ENCODE measurements at places on chromosomes 7 and 10. TPM values are rescaled to one million over a fixed set of nuclear protein-coding genes. Genes with fewer than 3 reads are reported as not detected.

DNA sequence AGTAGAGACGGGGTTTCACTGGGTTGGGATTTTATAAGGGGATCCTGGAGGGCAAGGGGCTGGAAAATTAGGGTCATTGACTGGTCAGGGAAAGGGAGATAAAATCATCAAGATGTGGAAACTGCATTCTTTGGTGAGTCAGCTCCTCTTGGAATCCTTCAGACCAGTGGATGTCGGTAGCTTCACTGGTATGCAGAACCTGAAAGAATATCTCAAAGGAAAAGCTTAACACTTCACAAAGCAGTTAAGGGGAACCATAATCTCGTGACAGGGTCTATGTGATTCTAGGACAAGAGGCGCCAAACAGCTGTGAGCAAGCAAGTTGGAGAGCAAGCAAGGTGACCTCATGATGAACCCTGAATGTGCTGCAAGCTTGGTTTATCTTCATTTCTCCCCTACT, 634.7 kb upstream of the AUTS2 start:
- no peak for DNase-seq

DNA sequence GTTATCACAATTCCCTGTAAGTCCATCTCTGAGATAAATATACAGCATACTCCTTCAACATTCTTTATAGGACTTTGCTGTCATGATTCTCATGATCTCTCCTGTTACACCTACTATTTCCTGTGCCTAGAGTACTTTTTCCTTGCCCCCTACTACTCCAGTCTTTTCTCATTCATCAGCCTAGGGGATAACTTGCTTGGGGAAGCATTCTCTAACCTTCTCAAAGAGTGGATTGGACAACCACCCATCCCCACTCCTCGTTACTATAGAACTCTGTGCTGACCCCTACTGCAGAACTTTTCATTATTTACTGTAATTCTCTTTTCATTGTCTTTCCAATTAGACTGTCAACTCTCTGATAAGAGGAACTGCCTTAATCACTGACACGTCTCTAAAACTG, 57.4 kb upstream of the TFEC start:
- no peak for DNase-seq

GRCh38 chr7:55360486-55360885, 4.7 kb upstream of the LANCL2 start:
- DNase-seq: no peak

- no peak for DNase-seq
Measured at GRCh38 chr10:16675334-16675733, 141.9 kb downstream of the RSU1 start.

GRCh38 chr7:66464059-66464458, 164.6 kb upstream of the KCTD7 start:
- DNase-seq: no peak

DNA sequence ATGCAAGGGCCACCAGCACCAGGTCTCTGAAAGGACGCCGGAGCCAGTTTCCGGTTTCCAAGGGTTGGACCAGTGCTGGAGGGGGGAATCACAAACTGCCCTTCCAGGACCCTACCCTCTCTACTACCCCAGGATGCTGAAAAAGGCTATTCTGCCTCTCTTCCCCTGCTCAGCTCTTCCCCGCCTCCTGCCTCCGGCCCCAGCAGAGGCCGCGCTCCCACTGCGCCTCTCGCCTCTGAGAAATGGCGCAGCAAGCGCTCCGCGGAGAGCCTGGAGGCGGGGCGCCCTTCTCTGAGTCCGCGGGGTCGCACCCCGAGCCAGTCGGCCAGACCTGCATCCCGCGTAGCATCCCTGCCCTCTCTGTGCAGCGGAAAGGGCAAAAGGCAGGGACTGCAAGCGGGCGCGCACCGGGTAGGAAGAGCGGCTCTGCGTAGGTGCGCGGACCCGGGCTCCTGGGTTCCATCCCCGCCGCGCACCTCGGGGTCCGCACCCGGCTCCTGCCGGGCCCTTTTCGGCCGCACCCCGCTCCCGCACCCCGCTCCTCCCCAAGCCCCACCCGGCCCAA, 476 bp upstream of the RET start:
- peak; percentile 24 for DNase-seq

DNA sequence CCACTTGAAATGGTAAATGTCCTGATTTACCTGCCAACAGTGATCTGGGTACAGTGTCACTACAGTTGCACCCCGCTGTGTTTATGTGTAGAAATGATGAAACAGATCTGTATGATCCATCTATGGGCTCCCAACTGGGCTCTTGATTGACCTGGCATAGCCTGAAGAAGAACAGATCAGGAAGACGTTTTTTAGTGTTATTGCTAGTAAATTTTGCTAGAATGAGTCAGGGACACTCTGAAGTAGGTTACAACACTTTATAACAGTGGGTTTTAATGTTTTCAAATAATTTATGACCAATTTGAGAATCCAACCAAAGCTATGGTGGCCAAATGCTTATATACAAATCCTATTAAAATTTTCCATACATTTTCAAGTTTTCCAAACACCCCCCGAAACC, 110.3 kb downstream of the DKK1 start:
- no peak for DNase-seq

DNA sequence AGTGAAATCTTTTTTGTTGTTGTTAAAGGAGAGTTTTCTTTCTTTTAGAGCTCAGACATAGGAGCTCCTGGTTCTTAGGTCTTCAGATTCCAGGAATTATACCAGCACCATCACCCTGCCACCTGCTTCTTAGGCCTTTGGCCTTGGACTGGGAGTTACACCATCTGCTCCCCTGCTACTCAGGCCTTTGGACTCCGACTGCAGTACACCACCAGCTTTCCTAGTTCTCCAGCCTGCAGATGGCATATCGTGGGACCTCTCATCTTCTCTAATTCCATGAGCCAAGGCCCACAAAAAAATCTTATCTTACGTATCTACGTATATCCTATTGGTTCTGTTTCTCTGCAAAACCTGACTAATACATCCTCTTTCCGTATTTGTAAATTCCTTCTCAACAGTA, 5.1 kb upstream of the TACC2 start:
- DNase-seq: peak; percentile 84

- DNase-seq: no peak
Measured at GRCh38 chr7:45955286-45955685, 34.2 kb upstream of the IGFBP3 start.

GRCh38 chr7:140304191-140304799, 94.0 kb downstream of the SLC37A3 start:
- peak; percentile 56 for DNase-seq

DNA sequence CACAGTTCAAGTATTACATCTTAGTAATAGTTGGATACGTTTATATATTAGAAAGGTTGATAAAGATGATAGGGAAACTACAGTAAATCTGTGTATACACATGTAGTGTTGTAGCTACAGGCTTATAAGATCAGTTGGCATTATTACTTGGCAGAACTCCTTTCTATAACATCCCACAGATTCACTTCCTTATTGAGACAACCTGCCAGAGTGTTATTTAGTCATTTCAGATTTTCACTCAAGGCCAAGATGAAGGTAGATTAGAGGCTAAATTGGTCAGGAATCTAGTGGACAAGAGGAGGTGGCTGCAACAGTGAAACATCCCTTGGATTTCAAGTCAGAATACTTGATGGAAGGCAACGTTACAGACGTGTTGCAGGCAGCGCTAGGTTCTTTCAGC, 63.0 kb downstream of the PAPSS2 start:
- no peak for DNase-seq

DNA sequence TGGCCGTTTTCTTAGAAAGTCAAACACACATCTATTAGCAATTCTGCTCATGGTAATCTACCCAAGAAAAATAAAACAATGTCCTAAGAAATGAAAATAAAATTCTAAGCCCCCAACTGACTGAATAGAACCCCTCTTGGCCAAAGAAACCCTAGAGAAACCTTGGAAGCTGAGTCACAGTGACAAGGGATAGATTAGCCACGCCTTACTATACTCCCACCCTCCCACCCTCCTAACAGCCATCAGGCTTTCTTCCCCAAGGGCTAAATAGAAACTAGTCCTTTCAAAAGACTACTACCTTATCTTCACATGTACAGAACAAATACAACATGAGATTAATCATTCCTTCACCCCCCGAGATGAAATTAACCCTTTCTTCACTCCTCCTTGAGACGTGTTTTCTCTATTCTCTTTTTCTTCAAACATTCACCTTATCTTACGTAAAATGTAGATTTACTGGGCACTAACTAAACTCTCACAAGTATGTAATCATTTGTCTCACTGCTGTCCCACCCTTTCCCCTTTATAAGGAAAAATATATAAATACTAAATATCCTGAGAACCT, 57.5 kb downstream of the HTR7 start:
- no peak for DNase-seq

- peak; percentile 26 for DNase-seq
Measured at GRCh38 chr10:6204063-6204340, 1.3 kb downstream of the PFKFB3 start.

- no peak for DNase-seq
Measured at GRCh38 chr10:13904064-13904463, 317.3 kb downstream of the PRPF18 start.

GRCh38 chr7:157577061-157577460, 240.3 kb downstream of the DNAJB6 start:
- DNase-seq: no peak

DNA sequence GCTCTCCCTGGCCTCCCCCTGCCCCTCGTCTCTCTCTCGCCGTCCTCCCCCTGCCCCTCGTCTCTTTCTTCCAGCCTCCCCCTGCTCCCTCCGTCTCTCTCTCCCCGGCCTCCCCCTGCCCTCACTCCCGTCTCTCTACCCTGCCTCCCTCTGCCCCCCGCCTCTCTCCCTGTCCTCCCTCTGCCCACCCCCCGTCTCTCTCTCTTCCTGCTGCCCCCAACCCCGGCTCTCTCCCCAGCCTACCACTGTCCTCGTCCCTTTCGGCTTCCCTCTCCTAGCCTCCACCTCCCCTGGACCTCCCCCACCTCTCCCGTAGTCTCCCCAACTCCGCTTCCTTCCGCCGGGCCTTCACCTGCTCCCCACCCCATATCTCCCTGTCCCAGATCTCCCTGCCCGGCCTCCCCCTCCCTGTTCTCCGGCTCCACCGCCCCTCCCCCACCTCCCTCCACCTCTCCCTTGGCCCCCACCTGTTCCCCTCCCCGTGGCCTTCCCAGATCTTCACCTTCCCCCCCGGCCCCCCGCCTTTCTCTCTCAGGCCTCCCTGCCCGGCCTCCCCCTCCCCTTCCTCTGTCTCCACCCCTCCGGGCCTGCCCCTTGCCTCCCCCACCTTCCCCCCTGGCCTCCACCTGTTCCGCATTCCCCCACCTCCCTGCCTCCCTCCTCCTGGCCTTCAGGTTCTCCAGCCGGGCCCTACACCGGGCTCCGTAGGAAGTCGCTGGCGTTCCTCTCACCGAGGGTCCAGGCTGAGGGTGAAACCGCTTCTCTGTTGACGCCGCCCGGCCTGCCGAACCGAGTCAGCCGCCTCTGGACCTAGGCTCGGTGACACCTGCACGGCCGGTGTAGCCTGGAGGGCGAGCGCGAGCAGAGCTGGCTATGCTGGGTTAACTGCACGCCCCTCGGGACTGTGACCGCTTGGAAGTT, 1.2 kb downstream of the GET4 start:
- DNase-seq: peak; percentile 73

DNA sequence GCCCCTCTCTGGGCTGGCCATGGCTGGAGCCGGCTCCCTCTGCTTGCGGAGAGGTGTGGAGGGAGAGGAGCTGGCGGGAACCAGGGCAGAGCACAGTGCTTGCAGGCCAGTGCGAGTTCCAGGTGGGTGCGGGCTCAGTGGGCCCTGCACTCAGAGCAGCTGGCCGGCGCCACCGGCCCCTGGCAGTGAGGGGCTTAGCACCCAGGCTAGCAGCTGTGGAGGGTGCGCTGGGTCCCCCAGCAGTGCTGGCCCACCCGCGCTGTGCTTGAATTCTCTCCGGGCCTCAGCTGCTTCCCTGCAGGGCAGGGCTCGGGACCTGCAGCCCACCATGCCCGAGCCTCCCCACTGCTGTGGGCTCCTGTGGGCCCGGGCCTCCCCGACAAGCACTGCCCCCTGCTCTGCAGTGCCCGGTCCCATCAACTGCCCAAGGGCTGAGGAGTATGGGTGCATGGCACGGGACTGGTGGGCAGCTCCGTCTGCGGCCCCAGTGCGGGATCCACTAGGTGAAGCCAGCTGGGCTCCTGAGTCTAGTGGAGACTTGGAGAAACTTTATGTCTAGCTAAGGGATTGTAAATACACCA, 61.2 kb upstream of the AGR3 start:
- DNase-seq: no peak

- DNase-seq: no peak
Measured at GRCh38 chr10:118271671-118272070, 70.5 kb downstream of the FAM204A start.

DNA sequence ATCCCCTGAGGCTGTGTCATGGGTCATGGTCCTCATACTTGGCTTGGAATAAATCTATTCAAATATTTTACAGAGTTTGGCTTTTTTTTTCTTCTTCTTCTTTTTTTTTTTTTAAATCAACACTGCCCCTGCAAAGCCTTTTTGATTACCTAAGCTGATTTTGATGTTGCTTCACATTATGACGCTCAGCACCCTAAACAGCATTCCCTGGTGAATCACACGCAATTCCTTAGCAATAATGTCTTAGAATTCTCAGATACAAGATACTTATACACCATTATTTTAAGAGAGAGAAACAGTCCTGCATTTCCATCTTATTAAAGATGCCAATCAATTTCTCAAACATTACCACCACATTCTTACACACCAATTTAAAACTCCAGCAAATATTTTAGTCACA, 323.7 kb upstream of the IGFBP3 start:
- DNase-seq: no peak

DNA sequence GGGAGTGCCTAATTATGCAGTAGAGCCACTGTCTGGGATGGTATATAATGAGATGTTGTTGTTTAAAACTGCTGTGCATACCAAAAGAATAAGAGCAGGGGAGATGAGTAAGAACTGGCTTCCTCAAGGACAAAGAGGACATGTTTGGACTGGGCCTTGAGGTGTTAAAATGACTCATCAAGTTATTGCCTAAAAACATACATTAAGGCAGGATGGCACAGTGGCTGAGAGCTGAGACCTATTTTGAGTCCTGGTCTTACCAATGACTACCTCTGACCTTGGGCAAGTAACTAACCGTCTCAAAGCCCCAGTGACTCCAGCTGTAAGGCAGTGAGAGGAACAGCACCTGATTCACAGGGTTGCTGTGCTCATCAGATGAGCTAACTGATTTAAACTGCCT, 71.1 kb downstream of the CFAP58 start:
- DNase-seq: no peak

The MYO1G gene
- 4.1 TPM for polyA plus RNA-seq

The C10orf105 gene
- 0.06 TPM for polyA plus RNA-seq

The SEMA4G gene
- polyA plus RNA-seq: 44.9 TPM

The ANKRD1 gene
- 4.5 TPM for polyA plus RNA-seq

The ADD3 gene
- polyA plus RNA-seq: 123 TPM

The IL2RA gene
- 2.1 TPM for polyA plus RNA-seq

The ZNF783 gene
- 3.2 TPM for polyA plus RNA-seq
